ENCODE measurements at places on chromosomes 12 and 14. TPM values are rescaled to one million over a fixed set of nuclear protein-coding genes. Genes with fewer than 3 reads are reported as not detected.

DNA sequence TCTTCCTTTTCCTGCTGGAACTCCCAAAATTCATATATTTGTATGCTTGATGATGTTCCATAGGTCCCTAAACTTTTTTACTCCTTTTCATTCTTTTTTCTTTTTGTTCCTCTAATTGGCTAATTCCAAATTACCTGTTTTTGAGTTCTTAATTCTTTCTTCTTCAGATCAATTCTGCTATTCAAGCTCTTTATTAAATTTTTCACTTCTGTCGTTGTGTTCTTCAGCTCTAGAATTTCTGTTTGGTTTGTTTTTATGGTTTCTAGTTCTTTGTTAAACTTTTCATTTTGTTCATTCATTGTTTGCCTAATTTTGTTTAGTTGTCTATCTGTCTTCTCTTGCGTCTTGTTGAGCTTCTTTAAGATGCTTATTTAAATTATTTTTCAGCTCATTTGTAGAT lies 154.8 kb downstream of the TPH2 start:
- no peaks in the 10 kb centered on the region for H3K27me3 ChIP-seq
- H3K4me1 ChIP-seq: no peaks in the 10 kb centered on the region
- H3K4me3 ChIP-seq: no peak overlapping the region
- no peak for DNase-seq
- no peak overlapping the region for H3K27ac ChIP-seq

DNA sequence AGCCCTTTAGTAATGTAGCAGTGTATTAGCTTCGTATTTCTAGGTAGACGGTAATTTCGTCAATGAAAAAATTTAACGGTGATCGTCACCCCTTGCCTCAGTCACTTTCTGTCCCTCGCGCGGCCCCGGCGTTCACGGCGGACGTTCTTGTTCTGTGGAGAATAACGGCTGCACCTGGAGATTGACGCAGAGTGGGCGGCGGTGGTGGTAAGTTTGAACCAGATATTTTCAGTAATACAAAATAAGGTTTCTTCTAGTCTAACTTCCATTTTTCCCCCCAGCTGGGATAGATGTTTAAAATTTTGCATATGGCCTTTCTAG lies 341 bp downstream of the ZNF10 start:
- peak overlapping the region; percentile 62 for H3K4me3 ChIP-seq
- peaks cover 3% of the 10 kb centered on the region for H3K36me3 ChIP-seq
- no peak for DNase-seq
- no peaks in the 10 kb centered on the region for H3K4me1 ChIP-seq
- H3K27me3 ChIP-seq: no peaks in the 10 kb centered on the region

- no peak overlapping the region for H3K27ac ChIP-seq
- H3K4me3 ChIP-seq: no peak overlapping the region
- no peaks in the 10 kb centered on the region for H3K27me3 ChIP-seq
- no peak for DNase-seq
- H3K36me3 ChIP-seq: no peaks in the 10 kb centered on the region
- H3K4me1 ChIP-seq: no peaks in the 10 kb centered on the region
Observed at GRCh38 chr12:102010265-102010994, 51.4 kb downstream of the WASHC3 start.

DNA sequence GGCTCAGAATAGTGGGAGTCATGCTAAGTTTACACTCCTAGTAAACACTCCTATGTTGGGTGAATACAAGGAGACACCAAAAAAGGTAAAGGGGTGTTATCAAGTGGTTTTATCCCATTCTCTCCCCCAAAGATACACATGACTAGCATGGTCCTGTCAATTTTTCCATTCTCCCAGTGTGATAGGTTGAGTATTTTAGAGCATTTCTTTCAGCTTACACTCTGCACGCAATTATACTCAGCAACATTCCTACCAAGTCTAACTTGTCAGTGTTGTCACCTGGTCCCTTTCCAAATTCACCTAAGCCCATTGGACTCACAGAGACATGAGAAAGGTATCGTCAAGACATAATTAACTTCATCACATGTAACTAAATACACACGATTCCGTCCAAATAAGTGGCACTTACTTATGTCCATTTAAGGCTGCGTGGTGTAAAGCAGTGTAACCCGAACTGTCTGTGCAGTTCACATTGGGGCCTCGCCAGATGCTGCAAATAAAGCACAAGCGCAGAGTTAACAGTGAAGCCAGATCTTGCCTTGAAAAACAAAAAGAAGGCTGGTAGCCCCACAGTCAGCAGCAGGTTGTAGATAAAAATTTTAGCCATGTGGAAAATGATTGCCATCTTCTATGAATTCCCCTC lies 159.7 kb downstream of the ANKS1B start:
- no peak overlapping the region for H3K4me3 ChIP-seq
- no peaks in the 10 kb centered on the region for H3K27me3 ChIP-seq
- H3K4me1 ChIP-seq: no peaks in the 10 kb centered on the region
- no peak for DNase-seq

GRCh38 chr14:74904635-74905503 lies 18.2 kb downstream of the RPS6KL1 start:
- no peak for DNase-seq
- H3K36me3 ChIP-seq: peaks cover 24% of the 10 kb centered on the region
- H3K4me1 ChIP-seq: peaks cover 5% of the 10 kb centered on the region
- H3K27ac ChIP-seq: no peak overlapping the region

The KRT74 gene
- not detected for total RNA-seq

The RASSF8 gene
- total RNA-seq: 59.3 TPM

The KRT7 gene
- total RNA-seq: 420 TPM

DNA sequence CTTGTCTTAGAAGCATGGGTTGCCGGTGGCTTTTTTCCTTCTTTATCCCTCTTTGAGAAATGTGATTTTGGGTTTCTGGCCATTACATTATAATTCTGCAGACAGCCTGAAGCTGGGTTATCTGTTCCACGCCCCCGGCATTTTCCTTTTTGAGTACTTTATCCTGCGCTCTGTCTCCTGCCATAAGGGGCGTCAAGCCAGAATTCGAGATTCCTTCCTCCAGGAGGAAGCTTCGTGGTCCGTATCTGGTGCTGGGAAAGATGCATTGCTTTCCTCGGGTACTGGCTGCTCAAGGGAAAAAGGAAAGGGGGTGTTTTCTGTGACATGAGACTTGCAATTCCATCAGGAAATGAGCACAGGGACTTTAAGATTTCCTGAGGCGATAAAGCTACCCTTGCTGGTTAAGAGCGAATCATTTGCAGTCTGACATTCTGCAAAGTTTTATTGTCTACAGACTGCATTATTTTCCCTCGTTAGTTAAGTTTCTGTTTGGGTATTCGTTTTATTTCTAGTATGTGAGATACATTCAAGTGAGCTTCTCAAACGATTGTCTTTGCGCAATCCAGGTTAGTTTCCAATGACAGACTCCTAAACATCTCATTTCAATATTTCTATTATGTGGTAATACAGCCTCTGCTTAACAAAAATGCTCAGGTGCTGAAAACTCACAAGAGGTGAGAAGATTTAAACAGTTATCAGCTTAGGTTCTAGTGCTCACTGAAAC lies 694 bp downstream of the AKAP5 start:
- no peaks in the 10 kb centered on the region for H3K27me3 ChIP-seq
- no peak overlapping the region for H3K27ac ChIP-seq
- DNase-seq: peak; percentile 45
- peaks cover 14% of the 10 kb centered on the region for H3K4me1 ChIP-seq
- H3K4me3 ChIP-seq: peak overlapping the region; percentile 70

DNA sequence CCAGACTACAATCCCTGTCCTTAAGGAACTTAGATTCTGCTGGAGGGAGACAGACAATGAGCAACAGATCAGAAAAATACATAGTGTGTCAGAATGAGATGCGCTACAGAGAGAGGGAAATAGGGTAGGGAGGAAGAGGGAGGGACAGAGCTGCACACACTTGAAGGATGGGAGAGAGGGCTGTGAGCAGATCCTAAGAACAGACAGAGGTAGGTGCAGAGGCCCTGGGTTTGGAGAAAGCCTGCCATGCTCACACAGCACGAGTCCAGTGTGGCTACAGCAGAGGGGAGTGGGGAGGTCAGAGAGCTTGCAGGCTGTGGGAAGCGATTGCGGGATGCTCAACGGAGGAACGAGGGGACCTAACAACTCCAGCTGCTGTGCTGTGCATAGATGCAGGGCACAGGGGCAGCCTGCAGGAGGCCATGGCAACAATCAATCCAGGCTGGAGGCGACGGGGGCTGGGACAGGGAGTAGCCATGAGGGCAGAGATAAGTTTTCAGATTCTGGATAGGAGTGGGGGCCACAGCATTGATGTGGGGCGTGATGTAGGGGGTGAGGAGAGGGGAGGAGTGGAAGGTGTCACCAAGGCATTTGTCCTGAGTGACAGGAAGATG lies 20.7 kb downstream of the FAIM2 start:
- H3K4me1 ChIP-seq: no peaks in the 10 kb centered on the region
- no peak overlapping the region for H3K27ac ChIP-seq
- H3K27me3 ChIP-seq: peaks cover 14% of the 10 kb centered on the region
- H3K4me3 ChIP-seq: no peak overlapping the region

The ACAD10 gene
- total RNA-seq: 16.3 TPM

GRCh38 chr14:61476105-61476753 lies 154.8 kb downstream of the PRKCH start:
- DNase-seq: no peak
- H3K27me3 ChIP-seq: no peaks in the 10 kb centered on the region
- H3K36me3 ChIP-seq: peaks cover 2% of the 10 kb centered on the region
- H3K27ac ChIP-seq: peak overlapping the region; percentile 100
- H3K4me1 ChIP-seq: peaks cover 69% of the 10 kb centered on the region
- no peak overlapping the region for H3K4me3 ChIP-seq

The PRKAB1 gene
- 21.9 TPM for total RNA-seq

- H3K4me3 ChIP-seq: no peak overlapping the region
- H3K4me1 ChIP-seq: peaks cover 32% of the 10 kb centered on the region
- H3K36me3 ChIP-seq: peaks cover 50% of the 10 kb centered on the region
- peak; percentile 51 for DNase-seq
Observed at GRCh38 chr12:105554856-105555255, 224.4 kb downstream of the C12orf75 start.

The ENDOU gene
- total RNA-seq: not detected

The CLMN gene
- total RNA-seq: 8.4 TPM

DNA sequence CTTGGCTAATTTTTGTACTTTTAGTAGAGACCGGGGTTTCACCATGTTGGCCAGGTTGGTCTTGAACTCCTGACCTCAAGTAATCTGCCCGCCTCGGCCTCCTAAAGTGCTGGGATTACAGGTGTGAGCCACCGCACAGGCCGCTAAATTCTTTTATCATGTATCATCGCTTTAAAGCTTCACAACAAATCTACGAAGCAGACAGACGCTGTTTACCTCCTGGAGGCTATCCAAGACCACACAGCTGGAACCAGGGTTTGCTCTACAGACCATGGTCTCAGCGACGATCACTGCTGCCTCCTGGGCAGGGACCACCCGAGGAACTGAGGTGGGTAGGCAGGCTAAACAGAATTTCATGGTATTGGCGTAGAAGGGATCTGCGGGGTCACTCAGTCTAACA lies 27.2 kb downstream of the KRT80 start:
- no peaks in the 10 kb centered on the region for H3K36me3 ChIP-seq
- no peak overlapping the region for H3K27ac ChIP-seq
- peaks cover 17% of the 10 kb centered on the region for H3K4me1 ChIP-seq
- no peaks in the 10 kb centered on the region for H3K27me3 ChIP-seq
- no peak overlapping the region for H3K4me3 ChIP-seq

DNA sequence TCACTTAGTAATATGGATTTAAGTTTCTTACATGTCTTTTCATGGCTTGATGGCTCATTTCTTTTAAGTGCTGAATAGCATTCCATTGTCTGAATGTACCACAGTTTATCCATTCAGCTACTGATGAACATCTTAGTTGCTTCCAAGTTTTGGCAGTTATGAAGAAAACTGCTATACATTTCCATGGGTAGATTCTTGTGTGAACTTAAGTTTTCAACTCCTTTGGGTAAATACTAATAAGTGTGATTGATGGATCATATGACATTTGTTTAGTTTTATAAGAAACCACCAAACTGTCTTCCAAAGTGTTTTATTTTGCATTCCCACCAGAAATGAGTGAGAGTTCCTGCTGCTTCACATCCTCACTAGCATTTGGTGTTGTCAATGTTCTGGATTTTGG lies 119.2 kb downstream of the NAV3 start:
- no peak for DNase-seq
- H3K4me1 ChIP-seq: peaks cover 28% of the 10 kb centered on the region
- no peaks in the 10 kb centered on the region for H3K27me3 ChIP-seq
- H3K36me3 ChIP-seq: peaks cover 3% of the 10 kb centered on the region
- no peak overlapping the region for H3K27ac ChIP-seq
- no peak overlapping the region for H3K4me3 ChIP-seq

All from endothelial cell of umbilical vein (primary cell).